Activated CD4-positive, alpha-beta T cell treated with anti-CD3 and anti-CD28 coated beads, Interleukin-2, amount 50 U/mL, for 48 hours (primary cell): ENCODE measurements at places on chromosomes 5 and 9.

DNA sequence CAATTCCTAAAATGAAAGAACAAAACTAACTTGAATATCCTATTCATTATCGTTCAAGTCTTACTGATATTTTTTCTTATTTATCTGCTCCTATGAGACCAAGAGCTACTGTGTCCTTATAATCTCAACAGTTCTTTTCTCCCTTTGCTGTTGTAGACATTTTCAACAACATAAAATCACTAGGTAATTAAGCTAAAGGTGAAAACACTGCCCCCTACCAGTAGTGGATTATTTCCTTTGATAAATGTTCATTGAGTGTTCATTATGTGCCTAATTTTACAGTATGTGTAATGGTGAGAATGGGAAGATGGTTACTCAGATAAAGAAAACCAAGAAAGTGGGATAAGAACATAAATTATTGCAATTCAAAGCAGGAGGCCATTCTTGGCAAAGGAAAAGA, 41.4 kb upstream of the PAPPA start:
- no peak for DNase-seq

DNA sequence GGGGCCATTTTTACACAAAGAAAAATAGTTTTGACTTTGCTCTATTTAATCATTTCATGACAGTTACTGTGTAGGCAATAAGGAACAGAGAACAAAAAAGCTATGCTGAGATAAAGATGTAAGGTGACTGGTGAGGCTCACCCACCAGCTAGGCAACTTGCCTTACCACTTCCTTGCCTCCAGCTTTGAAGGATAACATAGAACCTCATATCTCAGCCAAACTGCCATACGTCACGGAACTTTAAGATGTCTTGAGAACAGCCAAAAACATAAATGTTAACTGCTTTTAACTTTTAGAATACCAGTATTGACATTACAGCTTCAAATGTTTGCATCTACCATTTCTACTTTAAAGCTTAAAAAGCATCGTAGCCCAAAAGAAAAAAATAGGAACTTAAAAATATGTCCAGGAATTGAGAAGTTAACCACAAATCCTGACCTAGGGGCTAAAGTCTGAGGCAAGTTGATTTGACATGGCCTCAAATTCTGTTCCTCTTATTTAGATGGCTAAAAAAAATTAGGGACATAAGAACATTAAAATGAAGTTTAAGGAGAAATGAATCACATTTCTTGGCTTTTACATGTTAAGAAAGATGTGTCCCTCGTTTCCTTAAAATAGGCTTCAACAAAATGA, 7.7 kb upstream of the GCNT4 start:
- no peak for DNase-seq

- no peak for DNase-seq
Observed at GRCh38 chr9:136705564-136705963, 6.8 kb upstream of the DIPK1B start.

- no peak for DNase-seq
Observed at GRCh38 chr5:89572696-89573095, 689.7 kb upstream of the MEF2C start.

DNA sequence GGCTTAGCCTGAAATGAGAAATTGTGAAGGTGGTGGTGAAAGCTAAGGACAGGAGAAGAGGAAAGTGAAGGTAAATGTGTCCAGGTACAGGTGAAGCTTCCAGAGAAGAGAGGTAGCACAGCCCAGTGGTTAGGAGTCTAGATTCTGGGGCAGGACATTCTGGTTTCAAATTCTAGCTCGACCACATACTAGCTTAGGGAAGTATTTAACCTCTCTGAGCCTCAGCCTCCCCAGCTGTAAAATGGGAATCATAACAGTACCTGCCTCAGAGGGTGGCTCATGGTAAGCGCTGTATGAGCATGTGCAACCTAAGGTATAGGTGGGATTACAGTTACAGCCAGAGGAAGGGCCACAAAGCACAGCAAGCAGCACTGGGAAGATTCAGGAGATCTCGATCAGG, 55.2 kb downstream of the PCDH1 start:
- DNase-seq = no peak

DNA sequence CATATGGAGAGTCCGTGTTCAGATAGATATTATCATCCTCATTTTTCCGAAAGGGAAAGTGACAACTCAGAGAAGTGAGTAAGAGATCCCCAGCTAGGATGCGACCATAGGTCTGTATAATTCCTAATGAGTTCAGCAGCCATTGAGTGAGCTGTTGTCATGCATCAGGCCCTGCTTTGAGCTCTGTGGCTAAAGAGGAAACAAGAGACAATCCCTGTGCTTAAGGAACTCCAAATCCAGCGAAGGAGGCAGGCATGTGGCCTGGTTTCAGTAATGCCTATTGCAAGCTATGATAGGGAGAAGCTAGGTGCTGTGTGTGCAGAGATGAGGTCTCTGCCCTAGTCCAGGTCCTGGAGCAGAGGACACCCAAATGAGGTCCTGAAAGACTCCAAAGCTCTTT, 192.8 kb downstream of the ACTL7B start:
- no peak for DNase-seq

DNA sequence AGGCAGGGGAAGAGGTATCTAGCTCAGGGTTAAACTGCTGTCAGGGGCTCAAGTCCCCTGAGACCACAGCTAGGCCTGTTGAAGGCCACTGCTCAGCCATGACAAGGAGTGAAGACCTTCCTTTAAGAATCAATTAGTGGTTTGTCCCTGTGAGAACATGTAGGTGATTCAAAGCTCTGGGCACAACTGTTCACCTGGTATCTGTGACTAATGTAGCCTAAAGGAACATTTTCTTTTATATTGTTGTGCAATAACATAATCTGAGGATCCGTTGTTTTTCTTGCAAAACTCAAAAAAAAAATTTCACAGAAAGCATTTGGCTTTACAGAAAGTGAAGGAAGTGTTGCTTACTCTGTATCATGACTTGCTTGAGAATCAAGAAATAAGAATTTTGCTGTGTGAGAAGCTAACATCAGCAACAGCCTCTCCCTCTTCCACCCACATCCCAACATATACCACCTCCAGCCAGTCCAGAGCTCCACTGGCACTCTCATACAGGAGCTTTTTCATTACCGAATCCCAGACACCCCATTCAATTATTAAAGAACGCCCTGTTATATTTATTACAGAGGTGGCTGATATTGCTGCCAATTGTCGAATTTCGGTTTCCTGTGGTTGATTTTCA, 807.0 kb downstream of the TLE4 start:
- DNase-seq = no peak

GRCh38 chr9:4113711-4114110, 186.2 kb downstream of the GLIS3 start:
- no peak for DNase-seq

DNA sequence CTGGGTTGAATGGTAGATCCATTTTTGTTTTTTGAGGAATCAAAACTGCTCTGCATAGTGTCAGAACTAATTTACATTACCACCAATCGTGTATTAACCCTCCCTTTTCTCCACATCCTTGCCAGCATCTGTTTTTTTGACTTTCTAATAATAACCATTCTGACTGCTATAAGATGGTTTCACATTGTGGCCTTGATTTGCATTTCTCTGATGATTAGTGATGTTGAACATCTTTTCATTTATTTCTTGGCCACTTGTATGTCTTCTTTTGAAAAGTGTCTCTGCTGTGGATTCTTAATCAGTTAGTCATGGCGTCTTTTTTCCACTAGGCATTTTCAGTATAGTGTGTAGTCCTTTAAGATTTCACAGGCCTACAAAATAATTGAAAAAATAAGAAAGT, 2144.3 kb upstream of the C9orf72 start:
- DNase-seq = no peak

DNA sequence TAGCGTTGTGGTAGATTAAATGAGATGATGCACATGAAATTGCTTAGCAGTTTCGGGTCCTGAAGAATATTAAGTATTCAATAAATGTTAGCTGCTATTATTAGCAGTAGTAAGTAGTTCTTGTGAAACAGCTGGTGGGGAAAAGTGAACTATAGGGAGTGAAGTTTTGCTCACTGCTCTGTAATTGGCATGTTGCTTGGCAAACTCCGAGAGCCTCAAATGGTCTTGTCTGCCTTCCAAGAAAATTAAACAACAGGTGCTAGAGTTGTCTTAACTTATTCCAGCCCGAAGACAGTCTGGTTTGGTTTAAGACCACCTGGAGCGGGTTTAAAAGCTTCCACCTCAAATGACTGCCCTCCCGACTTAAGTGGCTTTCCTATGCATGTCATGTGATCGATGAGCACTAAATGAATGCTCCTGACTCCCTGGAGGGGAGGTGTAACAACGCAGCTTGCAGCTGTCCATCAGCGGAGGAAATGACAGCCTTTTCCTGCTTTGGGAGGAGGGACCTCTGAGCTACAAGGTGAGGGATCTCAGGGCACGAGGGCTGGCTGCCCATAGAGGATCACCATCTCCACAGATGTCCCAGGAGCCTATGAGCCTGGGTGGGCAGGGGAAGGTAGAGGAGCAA, 202.9 kb upstream of the PANK3 start:
- no peak for DNase-seq

DNA sequence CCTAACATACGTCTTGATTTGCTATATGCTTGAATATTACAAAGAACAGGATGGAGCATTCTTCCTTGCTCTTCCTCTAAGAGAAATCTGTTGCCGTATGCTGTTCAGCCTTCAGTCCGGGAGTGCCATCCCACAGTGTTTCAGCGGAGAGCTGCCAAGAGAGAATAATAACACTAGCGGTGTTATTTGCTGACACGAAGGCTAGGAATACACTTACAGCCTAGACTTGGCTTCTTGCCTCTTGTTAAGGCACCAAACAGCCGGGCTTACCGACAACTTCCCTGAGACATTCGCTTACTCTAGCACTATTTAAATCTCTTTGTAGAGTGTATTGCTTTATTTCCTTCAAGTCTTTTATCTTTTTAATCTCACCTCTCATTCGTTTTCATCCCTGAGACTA, 31.4 kb downstream of the KCTD16 start:
- no peak for DNase-seq

- no peak for DNase-seq
Observed at GRCh38 chr5:38465061-38465460, 91.4 kb downstream of the LIFR start.

DNA sequence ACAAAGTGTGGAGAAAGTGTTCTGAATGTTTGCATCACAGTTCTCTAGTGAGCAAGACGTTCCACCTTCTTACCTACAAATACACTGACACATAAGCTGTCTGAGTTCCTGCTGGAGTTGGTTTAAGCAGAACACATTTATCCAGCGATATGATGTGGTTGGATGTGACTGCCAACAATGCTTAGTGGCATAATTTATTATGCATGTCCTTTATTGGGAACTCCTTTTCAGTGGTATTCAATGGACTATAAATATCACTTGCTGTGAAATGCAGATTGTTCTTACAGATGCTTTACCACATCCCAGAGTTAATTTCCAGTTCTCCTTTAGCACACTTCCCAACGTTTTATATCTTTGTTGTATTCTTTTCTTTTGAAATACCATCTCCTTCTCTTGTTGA, 222.2 kb downstream of the LURAP1L start:
- no peak for DNase-seq

DNA sequence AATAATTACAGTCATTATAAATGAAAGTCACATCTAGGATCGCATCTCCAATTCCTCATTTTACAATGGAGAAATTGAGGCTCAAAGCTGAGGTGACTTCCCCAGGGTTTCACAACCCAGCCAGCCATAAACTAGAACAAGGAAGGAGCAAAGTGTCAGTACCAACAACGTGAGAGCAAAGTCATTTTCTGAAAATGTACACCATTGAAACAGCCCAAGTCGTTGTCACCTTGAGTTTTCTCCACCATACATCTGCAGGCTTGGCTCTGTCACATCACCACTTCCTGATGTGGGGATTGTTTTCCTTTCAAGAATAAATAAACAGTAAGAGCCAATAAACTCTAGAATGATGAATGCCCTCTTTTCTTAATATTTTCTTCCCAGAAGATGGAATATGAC, 184.5 kb upstream of the PTGER4 start:
- no peak for DNase-seq

- no peak for DNase-seq
Observed at GRCh38 chr5:82938901-82939725, 138.1 kb downstream of the TMEM167A start.

DNA sequence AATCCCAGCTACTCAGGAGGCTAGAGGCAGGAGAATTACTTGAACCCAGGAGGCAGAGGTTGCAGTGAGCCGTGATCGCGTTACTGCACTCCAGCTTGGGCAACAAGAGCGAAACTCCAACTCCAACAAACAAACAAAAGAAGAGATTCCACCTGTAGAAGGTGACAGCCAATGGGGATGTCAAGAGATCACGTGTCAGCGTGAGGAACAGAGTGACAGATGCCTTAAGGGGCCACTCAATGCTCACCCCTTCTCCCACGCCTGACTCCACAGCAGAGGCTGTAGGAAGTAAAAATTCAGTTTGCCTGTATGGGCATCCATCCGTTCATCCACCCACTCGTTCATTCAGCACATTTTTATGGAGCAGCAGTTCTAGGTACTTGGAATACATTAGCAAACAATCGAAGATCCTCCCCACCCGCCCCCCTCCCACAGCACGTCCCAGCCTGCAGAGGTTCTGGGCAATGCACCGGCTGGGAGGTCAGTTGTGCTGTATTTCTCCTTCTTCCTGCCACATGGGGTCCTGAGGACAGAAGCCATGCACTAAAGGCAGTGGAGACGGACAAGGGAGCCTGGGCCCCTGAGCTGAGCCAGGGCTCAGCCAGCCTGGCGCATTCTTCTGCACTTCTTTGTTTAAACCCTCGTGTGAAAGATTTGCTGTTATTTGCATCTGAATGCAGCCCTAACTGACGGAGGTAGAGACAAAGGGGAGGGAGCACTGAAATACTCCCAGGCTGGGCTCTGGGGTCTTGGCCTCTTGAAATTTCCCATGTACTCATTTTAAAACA, 11.3 kb upstream of the RNF130 start:
- DNase-seq = no peak

DNA sequence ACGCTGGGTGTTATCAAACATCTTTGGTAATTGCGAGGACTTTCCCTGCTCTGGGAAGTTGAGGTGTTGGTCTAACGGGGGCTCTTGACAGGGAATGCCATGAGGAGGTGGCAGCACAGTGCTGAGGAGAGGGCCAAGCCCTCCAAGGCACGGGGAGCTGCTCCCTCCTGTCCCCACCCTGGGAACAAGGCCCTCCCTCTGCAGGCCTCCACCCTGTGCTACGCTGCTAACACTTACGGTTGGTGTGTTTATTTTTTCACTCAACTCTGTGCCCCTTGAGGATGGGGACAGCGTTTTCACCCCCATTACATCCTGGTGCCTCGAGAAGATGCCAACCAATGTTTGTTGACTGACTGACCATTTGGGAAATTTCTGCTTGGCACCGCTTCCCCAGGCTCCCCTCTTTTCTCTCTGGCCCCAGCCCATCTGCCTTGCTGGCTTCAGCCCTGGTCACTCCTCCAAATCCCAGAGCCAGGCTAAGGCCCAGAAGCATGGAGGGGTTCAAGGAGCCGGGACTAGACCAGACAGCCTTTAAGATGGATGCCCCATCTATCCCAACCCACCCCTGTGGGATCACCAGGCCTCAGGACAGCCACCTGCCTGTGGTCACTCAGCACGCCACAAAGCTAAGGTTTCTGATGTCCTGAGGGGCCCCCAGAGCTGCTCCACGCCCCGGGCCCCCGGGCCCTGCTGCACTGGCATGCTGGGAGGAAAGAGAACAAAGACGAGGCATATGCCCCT, 125.7 kb downstream of the BARX1 start:
- DNase-seq = no peak
